8988T (cell line): ENCODE measurements at places on chromosomes 6 and 20.

GRCh38 chr6:97064578-97064977, 140.1 kb downstream of the KLHL32 start:
- no peak for DNase-seq

- DNase-seq = no peak
These were observed 95.7 kb downstream of the SHLD1 start for GRCh38 chr20:5845681-5846615.

DNA sequence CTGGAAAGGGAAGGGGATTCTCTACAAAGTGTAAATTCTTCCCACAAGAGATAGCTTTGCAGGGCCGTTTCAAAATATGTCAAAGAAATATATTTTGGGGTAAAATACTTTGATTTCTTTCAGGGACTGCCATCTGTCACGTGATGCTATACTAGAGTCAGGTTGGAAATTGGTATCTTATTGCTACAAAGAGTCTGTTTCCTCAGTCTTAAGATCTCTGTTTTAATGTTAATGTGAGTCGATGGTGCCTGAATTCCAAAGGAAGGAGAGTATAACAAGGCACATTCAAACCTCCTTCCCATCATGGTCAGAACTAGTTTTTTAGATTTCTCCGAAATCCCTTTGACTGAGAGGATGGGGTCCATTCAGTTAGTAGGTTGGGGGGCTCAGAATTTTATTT, 36.3 kb upstream of the PDE7B start:
- DNase-seq = no peak

DNA sequence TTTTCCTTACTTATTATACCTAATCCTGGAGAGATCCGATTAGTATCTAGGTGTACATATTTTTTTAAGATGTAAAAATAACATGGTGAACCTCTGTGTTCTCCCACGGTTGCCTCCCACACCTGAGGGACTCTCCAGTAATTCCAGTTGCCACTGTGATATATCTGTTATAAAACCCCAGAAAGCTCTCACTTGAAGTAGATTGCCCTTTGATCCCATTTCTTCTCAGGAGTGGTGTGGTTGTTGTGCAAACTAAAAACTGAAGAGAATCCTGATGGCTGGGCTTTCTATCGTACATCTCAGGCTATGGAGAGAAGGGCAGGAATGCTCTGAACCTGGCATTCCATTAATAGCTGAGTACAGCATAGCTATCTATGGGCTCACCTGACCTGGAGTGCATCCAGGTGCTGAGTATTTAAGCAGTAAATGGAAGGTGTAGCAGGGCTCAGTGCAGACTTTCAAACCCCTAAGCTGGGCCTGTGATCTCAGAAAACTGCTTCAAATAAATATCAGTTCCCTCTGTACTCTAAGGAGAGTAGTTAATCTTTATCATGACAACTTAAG, 41.0 kb downstream of the VGLL2 start:
- no peak for DNase-seq
